ENCODE measurements at places on chromosomes 2 and 18. TPM values are rescaled to one million over a fixed set of nuclear protein-coding genes. Genes with fewer than 3 reads are reported as not detected.

Gene MPP4
- total RNA-seq, result 0.55 TPM

Gene GREB1
- 5.2 TPM for total RNA-seq

Gene STK16
- 28.3 TPM for total RNA-seq

Gene CAPN10
- total RNA-seq, result 38.7 TPM

Gene DSG1
- total RNA-seq, result not detected

Gene FBXO48
- total RNA-seq, result 1.9 TPM

Gene ARHGAP25
- total RNA-seq, result 20.6 TPM

Gene AMER3
- not detected for total RNA-seq

Gene PRSS56
- total RNA-seq, result not detected

Measured in upper lobe of left lung (tissue), 6 donors.